NCI-H1092 (cell line): ENCODE measurements at places on chromosomes 6 and 20.

- DNase-seq, result no peak
Measured at GRCh38 chr6:104400844-104401243, 458.9 kb downstream of the HACE1 start.

- no peak for DNase-seq
Measured at GRCh38 chr6:133807501-133807900, 81.4 kb upstream of the TCF21 start.

DNA sequence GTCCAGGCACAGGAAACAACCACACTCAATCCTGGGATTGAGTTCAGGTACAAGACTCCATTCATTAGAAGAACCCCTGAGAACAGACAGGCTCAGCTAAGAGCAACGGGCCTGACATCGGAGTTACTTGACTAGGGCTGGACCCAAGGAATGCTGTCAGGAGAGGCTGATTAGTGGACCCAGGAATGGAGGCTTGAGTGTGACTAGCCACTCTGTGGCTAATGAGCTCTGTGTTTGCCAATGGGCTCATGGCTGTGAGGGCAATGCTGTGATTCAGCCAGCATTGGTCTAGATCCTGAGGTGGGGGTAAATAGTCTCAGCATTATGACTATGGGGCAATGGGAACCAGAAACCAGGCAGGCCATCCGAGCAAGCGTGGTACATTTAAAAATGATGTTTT, 71.8 kb downstream of the RIOK1 start:
- DNase-seq, result no peak

- no peak for DNase-seq
Measured at GRCh38 chr20:34300256-34300806, 2.8 kb downstream of the AHCY start.

DNA sequence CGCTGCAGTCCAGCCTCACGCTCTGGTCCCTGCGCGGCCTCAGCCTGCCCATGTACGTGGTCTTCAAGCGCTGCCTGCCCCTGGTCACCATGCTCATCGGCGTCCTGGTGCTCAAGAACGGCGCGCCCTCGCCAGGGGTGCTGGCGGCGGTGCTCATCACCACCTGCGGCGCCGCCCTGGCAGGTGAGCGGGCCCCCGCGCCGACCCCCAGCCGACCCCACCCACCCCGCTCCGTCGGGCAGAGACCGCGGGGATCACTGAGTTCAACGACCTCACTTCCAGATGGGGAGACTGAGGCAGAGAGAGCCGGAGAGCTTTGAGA, 545 bp downstream of the SLC35D3 start:
- peak; percentile 35 for DNase-seq

- DNase-seq, result no peak
Measured at GRCh38 chr6:52046456-52046855, 41.0 kb downstream of the PKHD1 start.

GRCh38 chr6:373773-374724, 17.5 kb upstream of the IRF4 start:
- no peak for DNase-seq

DNA sequence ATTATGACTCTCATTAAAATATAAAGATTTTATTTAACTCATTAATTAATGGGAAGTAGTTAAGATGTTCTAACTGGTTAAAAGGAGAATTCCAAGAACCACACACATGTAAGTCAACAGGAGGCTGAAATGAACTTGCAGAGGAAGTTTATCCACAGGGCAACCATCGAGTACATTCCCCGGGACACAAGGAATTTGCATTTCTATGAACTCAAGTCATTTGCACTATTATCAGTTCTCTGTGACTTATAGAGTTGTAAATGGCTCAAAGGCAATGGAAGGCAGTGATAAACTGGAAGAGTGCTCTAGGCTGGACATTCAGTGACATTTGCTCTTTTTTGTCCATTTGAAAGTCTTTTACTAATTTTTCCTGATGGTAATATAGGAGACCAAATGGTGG, 97.4 kb downstream of the SNX5 start:
- DNase-seq, result no peak

DNA sequence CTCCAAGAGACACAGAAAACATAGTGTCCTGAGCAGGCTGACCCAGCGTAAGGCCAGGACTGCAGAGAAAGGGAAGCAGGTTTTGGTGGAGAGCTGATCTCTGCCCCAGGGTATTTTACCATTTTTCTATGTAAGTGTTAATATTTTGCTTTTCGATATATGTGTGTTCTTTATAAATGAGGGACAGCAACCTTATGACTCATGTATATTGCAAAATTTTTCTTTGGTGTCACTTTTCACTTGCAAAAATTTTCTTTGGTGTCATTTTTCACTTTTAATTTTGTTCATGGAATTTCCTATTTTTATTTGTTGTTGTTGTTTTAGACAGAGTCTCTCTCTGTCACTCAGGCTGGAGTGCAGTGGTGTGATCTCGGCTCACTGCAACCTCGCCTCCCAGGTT, 34.6 kb upstream of the PXDC1 start:
- no peak for DNase-seq

DNA sequence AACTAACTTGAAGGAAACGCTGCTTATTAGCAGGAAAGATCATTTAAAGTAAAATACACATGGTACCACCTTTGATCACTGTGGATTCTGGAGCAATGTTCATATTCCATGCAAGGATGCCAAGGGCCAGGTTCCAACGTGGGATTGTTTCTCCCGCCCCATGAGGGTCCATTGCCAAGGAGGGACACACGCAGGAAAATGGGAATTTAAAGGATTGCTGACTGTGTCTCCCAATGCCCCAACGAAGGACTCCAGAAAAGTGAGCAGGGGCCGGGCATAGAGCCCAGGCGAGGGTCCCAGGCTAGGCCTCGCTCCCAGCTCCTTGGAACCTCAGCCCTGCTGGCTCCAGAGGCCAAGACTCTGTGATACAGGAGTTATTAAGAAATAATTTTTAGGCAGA, 111.2 kb downstream of the DACT2 start:
- DNase-seq, result no peak

DNA sequence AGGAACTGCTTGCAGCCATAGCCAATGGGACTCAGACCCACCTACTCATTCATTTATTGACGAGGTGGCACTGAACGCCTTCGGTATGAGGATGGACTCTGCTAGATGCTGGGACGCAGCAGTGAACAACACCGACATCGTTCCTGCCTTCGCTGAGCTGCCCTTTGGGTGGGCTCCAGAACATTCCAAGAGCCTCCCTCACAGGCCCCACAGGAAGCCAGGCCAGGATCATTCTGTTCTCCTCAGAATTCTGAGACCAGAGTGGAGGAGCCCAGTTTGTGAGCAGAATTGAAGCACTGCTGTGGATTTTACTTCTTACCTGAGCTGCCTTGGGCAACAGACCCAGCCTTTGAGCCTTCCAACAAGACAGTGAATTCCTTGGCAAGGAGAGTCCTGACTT, 82.1 kb downstream of the KCNB1 start:
- DNase-seq, result no peak

GRCh38 chr6:13261464-13261994, 66.8 kb downstream of the TBC1D7 start:
- no peak for DNase-seq

GRCh38 chr6:117605169-117605826, 3.0 kb upstream of the GOPC start:
- DNase-seq, result peak; percentile 35

DNA sequence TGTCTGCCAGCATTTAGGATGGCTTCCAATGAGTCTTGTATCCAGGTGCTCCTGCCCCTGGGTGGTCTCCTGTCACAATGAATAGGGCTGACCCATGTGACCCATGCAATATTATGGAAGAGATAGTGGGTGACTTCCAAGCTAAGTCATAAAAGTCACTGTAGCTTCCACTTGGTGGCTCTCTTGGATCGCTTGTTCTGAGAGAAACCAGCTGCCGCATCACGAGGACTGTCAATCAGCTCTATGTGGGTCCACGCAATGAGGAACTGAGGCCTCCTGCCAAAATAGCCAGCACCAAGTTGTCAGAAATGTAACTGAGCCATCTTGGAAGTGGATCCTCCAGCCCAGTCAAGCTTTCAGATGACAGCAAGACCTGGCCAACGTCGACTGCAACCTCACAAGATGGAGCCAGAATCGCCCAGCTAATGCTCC, 14.9 kb upstream of the MATN4 start:
- DNase-seq, result no peak

DNA sequence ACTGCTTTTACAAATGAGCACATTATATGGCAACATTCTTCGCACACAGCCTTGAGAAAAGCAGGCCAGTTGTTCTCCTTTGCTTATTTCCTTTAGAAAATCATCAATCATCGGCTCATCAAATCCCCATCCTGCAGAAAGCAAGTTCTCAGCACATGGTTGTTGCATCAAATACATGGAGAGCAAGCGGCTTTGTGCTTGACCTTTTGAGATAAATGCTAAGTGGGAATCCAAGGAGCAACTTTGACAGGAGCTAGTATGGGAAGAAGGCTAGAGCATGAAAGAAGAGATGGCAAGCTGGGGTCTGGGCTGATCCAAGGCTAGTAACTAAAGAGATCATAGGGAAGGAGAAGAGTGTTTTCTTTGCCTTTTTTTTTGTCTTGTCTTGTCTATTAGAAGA, 43.2 kb upstream of the ADTRP start:
- no peak for DNase-seq

GRCh38 chr6:139839506-139840156, 465.2 kb upstream of the CITED2 start:
- no peak for DNase-seq

DNA sequence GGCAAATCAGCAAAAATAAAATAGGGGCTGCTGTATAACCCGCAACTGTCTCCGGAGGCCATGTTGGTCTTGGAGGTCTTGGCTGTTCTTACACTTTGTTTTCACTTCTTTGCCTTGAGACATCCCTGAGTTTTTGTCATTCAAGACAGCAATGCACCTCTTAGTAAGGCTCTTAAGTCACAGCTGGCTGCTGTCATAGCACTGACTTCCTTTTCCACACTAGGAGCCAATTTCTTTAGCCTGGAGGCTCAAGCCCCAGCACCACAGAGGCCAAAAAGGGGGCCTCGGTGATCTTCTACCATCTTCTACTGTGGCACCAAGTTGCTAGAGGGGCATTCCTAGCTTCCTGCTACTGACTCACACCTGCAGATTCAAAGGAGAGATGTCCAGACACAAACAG, 536.3 kb downstream of the CDH26 start:
- DNase-seq, result no peak

DNA sequence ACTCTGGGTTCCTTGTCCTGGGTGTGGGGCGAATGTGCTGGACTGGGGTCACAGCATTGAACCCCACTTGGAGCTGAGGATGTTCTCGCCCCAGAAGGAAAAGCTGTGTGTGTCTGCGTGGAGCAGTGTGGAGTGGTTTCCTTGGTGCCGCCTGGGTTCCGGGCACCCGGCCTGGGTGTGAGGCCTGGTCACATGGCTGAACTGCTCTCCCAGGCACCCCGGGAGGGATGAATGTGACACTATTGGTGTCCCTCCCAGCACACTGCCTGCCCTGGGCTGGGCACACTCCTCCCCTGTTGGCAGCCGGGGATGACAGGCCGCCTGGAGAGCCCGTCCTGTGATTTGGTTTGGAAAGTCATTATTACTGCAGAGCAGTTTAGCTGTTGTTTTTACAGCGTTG, 12.3 kb downstream of the MYT1 start:
- DNase-seq, result no peak

- DNase-seq, result peak; percentile 75
Measured at GRCh38 chr6:22471132-22471690, 98.2 kb upstream of the HDGFL1 start.

- no peak for DNase-seq
Measured at GRCh38 chr6:105681061-105681460, 278.2 kb upstream of the PREP start.

GRCh38 chr6:41940759-41941279, 789 bp downstream of the CCND3 start:
- no peak for DNase-seq

- no peak for DNase-seq
Measured at GRCh38 chr6:5644523-5645185, 362.1 kb downstream of the NRN1 start.

DNA sequence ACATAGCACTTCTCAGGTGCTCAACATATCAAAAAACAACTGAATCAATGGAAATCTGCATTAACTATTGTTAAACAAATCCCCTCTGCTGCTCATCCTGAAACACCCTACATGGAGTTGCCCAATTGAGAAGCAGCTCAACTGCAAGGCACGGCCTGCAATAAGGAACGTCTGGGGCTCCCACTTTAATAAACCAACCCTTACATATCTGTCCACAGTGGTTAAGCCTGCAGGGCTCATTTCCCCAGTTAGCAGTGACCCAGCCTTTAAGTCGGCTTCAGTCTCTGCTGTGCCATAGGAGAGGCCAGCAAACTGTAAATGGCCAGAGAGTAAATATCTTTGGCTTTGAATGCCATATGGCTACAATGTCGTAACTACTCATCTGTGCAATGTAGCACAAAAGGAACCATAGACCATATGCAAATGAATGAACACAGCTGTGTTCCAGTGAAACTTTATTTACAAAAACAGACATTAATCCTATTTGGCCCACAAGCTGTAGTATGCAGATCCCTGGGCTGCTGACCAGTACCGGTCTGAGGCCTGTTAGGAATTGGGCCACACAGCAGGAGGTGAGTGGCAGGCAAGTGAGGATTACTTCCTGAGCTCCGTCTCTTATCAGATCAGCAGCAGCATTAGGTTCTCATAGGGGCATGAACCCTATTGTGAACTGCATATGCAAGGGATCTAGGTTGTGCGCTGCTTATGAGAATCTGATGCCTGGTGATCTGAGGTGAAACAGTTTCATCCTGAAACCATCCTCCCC, 522.7 kb upstream of the CDH4 start:
- no peak for DNase-seq

GRCh38 chr6:4732691-4733315, 43.4 kb upstream of the CDYL start:
- DNase-seq, result no peak

GRCh38 chr20:24782801-24783630, 166.1 kb upstream of the CST7 start:
- no peak for DNase-seq

DNA sequence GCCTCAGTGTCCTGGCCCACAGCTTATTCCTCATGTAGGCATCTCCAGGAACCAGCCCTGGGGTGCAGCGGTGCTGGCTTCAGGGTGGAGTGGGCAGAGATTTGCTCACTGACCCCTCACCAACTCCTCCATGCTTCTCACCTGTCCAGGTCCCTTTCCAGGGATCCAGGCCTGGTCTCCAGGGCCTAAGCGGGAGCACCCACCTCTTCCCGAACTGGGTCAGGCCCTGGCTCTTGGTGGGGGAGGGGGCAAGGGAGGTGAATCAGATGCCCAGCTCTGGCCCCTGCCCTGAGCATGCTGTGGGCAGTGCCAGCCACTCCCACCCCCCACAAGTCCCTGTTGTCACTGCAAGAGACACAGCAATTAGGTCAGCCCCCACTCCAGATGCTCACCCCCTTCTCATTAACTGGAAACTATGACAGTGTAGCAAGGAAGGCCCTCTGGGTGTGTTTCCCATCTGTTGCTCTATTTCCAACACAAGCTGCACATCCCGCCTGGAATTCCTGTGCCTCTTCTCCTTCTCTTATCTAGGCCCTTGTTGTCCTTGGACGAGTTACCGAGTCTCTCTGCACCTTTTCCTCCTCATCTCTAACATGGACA, 37.0 kb downstream of the MDFI start:
- DNase-seq, result no peak

GRCh38 chr20:23641936-23642751, 4.4 kb upstream of the CST3 start:
- DNase-seq, result peak; percentile 20
